ENCODE measurements at places on chromosomes 5 and 9.

DNA sequence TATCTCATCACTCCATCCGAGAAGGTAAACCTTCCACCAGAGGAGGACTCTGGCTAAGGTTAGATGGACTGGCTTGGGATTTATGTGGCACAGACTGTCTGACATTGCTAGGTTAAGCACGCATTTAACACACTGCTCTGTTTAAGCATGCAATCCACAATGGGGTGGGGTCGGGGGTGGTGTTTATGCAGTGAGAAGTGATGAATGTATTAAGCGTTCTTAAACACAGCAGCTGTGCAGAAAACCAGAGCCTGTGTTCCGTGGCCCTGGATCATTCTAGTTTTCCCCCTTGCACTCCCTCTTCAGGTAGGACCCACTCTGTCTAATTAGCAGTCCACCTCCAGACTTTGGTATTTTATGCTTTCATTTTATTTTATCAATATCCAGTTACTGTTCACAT lies 46.4 kb downstream of the STXBP1 start:
- DNase-seq: no peak

DNA sequence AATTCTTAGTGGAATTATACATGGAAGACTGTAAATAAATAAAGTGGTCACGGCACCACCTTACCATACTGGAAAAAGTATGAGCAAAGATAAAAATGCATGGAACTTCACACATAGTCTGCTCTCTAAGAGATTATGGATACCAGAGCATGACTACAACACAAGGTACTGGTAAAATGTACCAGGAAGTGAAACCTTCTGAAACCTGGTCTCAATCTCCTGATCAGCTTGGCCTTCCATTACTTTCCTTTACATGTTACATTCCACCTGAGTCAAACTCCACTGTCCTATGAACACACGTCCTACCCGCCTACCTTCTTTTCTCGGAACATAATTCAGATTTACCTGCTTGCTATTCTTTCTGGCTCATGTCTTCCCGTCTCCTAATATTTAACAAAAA lies 15.9 kb downstream of the PTAR1 start:
- no peak for DNase-seq

DNA sequence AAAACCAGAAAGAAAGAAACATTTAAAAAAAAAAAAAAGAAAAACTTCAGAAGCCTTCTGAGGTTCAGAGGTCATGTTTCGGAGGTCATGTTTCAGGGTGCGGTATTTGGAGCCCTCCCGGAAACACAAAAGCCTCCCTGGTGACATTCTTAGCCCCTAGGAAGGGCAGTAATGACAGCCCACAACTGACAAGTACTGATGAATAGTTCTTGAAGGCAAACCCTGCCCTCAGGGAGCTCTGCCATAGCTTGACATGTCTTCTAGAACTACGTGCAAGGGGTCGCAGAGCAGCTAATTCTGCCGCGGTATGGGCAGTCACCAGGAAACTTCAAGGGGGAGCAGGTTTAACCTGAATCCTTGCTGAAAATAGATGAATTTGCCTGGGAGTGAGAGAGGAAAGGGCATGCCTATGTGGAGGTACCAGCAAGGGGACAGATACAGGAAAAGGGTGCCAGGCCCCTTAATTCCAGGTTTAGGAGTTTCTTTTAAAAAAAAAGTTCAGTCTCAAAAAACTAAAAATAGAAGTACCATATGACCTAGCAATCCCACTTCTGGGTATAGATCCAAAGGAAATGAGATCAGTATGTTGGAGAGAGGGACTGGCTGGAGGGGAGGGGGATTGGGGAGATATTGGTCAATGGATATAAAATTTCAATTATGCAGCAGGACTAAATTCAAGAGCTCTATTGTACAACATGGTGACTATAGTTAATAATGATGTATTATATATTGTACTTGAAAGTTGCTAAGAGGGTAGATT lies 98.4 kb downstream of the C9orf152 start:
- DNase-seq: no peak

DNA sequence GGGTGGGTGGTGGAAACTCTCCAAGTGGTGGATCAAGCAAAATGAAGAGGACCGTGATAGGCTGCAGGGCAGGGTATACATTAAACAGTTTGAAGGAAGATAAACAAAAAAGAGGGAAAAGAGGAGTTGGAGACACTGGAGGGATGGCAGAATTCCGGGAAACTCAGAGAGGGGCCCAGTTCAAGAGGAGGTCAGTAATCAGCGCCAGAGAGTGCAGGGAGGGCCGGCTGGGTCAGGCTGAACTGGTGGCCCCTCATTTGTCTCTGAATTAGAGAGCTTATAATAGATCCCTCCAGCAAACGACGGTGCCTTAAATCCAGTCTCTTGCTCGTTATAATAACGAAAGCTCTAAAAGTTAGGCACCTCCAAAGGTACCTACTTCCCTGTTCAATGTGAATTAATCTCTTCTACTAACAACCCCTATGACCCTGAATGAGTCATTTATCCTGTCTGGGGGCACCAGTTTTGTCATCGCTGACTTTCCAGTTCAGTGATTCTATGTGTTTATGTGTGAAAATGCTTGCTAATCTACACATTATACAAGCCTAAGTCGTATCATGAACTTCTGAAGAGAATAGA lies 2.4 kb upstream of the ZSWIM6 start:
- DNase-seq: no peak

- no peak for DNase-seq
Measured at GRCh38 chr9:129481810-129482511, 138.9 kb downstream of the C9orf50 start.

DNA sequence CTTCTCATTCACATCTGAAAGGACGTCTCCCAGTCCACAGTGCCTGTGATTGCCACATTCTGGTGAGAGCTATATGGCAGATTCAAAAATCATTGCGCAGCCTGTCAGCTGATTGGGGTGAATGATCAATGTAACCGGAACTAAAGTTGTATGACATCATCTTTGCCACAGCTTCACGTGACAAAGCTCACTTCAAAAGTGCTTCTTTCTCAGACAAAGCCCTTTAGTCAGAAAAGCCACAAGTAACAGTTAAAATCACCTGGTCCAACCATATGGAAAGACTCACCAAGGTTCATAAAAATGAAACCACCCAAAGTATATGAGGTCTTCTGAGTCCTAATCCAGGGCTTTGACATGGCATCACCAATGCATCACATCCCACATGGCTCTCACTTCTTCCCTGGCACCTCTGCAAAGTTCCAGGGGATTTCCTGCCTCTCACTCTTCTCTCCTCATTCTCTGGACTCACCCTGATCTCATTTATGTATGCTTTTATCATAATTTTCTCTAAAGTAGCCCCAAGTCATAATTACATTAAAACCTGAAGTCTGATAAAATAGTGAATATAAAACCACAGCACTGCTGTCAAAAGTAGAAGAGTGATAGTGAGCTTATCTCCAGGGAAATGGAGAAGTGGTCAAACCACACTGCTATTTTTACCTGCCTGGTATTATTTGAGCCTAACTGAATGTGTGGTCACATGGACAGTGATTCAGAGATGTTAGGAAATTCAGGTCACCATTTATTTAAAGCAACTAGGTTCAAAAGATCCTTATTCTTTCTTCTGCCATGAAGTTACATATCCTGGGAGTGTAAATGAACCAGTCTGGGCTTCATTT lies 193.1 kb upstream of the PTGER4 start:
- peak; percentile 52 for DNase-seq

DNA sequence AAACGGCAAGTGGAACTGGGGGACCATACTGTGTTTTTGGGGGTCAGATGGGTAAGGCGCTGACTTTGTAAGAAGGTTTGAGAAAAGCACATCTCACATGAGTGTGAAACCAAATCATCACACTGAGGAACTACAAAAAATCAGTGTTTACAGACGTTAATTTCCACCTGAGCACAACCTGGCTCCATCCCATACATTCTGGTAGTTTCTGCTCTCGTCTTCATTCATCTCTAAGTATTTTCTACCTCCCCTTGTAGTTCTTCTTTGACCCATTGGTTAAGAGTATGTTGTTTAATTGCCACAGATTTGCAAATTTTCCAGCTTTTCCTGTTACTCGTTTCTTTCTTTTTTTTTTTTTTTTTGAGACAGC lies 8.9 kb upstream of the DPP7 start:
- no peak for DNase-seq

DNA sequence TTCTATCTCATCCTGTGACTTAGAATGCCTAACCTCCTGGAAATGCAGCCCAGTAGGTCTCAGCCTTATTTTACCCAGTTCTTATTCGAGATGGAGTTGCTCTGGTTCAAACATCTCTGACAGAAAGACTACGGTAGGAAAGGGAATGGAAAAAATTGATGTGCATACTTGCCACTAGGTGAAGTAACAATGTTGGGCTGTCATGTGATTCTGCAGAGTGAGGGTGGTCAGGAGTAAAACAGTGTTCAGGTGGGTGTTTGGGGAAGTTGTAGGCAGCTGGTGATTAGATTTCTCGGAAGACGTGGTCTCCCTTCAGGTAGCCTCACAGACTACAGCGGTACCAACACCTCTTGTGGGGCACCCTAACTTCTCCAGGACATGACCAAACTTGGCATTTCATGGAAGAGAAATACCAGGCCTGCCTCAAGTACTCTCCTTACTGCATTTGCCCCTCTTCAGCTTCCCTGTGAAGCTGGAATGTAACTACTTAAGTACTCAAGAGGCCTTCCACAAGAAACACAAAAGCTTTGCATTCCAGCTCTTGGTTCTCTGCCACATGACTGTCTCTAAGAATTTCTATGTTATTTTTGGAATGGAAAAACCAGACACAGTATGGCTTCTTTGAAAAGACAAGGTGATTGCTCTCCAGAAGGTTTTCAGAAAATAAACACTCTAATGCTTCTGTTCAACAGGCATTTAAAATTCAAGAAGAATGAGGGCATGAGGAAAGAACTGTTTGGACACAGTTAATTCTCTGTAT lies 17.4 kb upstream of the ENTREP1 start:
- DNase-seq: no peak

DNA sequence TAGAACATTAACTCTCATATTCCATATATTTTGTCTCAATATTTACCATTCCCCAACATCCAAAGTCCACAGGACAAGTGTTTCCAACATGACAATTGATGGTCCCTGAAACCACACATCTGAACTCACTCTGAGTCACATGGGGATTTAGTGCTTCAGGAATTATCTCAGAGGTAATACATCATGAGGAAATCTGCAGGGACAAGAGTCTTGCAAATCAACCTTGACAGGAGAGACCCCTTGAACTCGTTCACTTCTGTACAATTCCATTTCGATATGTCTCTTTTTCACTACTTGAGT lies 119.7 kb upstream of the ABCA1 start:
- no peak for DNase-seq

- DNase-seq: no peak
Measured at GRCh38 chr9:131943351-131943841, 136.3 kb downstream of the MED27 start.

DNA sequence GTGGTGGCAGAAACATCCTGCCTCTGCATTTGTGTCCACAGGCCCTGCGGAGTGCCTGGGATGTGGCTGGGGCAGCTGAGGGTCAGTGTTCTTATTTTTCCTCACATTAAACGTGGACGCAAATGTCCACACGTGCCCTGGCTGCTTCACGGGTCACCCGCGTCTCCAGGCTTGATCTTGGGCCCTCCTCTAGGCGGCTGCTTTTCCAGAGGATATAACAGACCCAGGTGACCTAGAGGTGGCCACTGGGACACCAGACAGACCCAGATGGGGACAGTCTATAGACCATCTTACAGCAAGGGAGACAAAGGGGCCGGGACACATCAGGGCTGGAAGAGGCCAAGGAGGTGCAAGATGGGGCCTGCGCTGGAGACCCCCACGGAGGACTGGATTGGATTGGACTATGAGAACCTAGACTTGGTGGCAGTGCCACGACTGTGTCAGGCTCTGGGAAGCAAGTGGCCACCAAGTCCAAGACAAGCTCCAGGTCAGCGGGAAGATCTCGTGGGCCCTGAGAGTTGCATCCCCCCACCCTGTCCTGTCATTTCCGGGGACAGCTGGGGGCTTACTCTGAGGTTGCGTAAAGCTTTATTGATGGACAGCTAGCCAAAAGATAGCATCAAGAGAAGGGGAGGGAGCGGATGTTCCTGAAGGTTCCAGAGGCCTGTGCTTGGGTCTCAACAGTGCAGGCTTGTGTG lies 6.9 kb downstream of the WNK2 start:
- DNase-seq: no peak

DNA sequence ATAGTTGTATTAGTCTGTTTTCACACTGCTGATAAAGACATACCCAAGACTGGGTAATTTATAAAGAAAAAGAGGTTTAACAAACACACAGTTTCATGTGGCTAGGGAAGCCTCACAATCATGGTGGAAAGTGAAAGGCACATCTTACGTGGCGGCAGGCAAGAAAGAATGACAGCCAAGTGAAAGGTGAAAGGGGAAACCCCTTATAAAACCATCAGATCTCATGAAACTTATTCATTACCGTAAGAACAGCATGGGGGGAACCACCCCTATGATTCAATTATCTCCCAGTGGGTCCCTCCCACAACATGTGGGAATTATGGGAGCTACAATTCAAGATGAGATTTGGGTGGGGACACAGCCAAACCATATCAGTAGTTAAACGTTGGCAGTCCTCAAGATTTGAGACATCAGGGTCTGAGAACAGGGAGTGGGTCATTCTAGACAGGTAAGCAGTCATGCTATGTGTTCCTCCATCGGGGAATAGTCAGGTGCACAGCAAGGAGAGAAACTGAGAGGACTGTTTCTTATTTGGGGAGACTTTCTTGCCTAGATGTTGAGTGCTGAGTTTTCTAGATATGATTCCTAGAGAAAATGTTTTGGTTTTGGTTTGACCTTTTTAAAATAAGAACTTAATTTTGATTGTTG lies 45.8 kb upstream of the ENTREP1 start:
- DNase-seq: peak; percentile 15

GRCh38 chr5:158814521-158814920 lies 285.2 kb downstream of the EBF1 start:
- no peak for DNase-seq

DNA sequence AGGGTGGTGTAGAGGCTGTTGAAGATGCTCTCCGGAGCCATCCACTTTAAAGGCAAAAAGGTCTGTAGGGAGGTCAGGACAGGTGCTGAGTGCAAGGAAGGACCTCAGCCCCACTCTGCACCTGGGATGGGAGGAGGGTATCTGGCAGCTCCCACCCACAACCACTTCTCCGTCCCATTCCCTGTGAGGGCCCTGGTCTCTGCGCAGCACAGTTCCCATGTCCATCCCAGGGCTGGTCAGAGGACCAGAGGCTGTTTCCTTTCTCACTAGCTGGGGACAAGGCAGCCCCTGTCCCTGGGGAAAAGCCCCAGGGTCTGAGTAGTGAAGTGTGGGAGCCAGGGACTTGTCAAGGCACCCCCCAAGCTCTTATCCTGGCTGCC lies 33.7 kb upstream of the CSF1R start:
- no peak for DNase-seq

Measured in activated naive CD8-positive, alpha-beta T cell treated with anti-CD3 and anti-CD28 coated beads for 36 hours (primary cell).